ENCODE measurements at places on chromosomes 12 and 14.

GRCh38 chr12:52197371-52198231 is 5.8 kb upstream of the KRT80 start:
- DNase-seq, result no peak

DNA sequence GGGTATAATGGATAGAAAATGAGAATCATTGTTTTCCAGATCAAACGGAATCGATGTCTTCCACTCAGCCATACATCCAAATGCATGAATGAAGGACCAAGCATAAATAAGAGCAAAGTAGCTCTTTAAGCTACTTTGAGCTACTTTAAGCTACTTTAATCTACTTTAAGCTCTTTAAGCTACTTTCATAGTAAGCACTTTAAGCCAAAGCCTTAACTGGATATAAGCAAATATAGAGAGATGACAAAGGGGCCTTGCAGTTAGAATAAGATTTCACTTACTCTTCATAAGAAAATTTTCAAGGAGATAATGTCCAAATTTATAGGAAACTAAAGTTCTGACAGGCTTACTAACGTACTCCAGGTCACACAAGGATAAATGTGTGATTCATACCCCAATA is 355.6 kb upstream of the KITLG start:
- DNase-seq, result no peak

DNA sequence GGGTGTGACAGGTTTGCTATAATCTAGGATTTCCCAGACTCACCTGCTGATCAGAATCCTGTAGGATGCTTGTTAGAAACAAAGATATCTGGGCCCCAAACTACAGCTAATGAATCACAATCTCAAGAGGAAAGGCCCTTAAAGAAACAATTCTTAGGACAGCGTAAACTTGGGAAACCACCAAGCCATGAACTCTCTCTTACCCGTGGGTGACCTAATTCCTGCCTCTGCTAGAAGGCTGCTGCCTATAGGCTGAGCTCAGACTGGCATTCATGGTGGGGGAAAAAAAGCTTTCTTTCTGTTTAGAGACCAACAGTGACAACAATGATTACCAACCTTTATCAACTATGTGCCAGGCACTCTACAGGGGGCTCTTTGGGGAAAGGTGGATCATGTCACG is 213.9 kb upstream of the FKBP4 start:
- no peak for DNase-seq

GRCh38 chr12:126534495-126534894 is 1469.3 kb downstream of the AACS start:
- no peak for DNase-seq

DNA sequence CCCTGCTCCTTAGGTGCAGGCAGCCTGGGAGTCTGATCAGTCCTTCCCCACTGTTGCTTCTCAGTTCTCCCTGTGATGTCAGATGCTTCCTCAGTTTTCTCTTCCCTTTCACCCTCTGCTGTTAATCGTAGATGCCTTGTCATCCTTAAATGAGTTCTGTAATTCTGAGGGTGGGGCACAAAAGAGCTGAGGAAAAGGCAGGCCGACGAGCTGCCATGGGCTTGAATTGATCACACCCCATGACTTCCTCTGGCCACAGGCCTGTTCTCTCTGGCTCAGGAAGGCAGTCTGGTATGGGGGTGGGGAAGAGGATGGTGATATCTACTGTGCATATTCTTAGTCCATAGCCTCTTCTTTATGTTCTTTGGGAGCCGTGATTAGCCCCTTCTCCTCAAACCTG is 5.2 kb upstream of the AP1G2 start:
- DNase-seq, result no peak

- peak; percentile 4 for DNase-seq
Measured at GRCh38 chr14:36553656-36554260, 28.7 kb downstream of the NKX2-8 start.

GRCh38 chr12:2212971-2213869 is 160.4 kb downstream of the CACNA1C start:
- no peak for DNase-seq

DNA sequence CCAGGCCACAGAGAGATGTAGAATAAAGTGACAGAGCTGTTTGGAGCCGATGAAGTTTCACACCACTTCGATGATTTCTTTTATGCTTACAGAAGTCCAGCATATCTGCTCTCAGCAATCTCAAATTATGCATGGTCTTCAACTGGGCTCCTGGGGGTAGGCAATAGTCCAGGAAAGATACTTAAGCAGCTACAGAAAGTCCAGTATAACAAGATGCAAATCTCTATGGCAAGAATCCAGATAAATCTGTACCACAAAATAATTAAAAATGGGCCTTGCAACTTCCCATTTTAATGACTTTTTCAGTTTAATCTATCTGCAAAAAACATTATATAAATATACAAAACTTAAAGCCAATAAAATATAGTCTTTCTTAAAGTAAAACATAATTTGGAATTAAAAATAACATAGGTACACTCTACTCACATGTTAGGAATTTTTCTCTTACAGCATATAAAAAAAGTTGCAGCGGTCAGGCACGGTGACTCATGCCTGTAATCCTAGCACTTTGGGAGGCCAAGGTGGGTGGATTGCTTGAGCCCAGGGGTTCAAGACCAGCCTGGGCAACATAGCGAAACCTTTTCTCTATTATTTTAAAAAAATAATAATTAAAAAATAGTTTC is 20.5 kb upstream of the RAD51AP1 start:
- DNase-seq, result no peak
